ENCODE measurements at places on chromosomes 3 and 15. TPM values are rescaled to one million over a fixed set of nuclear protein-coding genes. Genes with fewer than 3 reads are reported as not detected.

DNA sequence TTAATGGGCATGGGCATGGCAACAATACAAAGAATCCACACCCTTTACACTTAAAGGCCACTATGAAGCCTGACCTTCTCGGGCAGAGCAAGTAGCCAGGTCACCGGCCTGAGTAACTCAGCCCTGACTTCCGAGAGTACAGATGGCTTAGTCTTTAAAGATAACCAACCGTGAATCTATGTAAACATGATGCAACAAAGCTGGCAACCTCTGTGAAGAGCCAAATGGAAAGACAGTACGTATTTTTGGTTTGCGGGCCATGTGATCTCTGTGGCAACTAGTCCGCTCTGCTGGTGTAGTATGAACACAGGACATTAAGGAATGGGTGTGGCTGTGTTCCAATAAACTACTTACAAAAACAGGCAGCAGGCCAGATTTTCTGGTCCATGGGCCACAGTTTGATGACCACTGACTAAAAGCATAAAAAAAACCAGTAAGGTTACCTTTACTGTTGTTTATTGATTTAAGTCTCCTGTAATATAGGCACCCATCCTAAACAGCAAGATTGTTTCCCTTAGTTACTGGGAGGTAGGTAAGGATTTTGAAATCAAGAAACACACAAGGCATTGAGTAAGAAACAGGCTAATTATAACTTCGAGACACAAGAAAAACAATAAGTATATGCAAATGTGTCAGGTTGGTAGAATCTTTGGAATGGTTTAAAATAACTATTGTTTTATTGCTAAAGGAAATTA is 14.5 kb downstream of the RIOX2 start:
- H3K27ac ChIP-seq: no peak overlapping the region
- no peak for DNase-seq
- no peaks in the 10 kb centered on the region for H3K27me3 ChIP-seq
- H3K36me3 ChIP-seq: peaks cover 84% of the 10 kb centered on the region
- no peak overlapping the region for H3K4me3 ChIP-seq
- peaks cover 4% of the 10 kb centered on the region for H3K4me1 ChIP-seq

GRCh38 chr15:83546512-83546888 is 99.4 kb downstream of the SH3GL3 start:
- H3K4me1 ChIP-seq: no peaks in the 10 kb centered on the region
- DNase-seq: no peak
- H3K36me3 ChIP-seq: no peaks in the 10 kb centered on the region
- no peak overlapping the region for H3K4me3 ChIP-seq
- peaks cover 4% of the 10 kb centered on the region for H3K27me3 ChIP-seq
- no peak overlapping the region for H3K27ac ChIP-seq

DNA sequence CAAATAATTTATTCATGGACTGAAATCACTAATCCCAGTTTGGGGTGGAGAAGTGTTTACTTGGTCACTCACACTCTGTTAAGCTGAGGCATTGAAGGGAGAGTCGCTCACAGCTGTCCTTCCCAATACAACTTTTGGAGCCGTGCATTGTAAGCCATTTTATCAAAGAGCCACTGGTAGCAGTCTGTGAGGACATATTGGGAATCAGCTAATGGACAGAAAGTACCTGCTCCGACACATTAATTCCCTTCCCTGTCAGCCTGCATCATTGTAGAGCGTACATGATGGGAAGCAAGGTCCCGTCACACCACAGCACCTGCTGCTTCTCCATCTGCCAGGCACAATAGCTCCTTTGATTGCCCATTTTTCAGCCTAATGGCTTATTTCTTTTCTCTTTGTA is 643.2 kb downstream of the SQOR start:
- no peak for DNase-seq
- no peak overlapping the region for H3K4me3 ChIP-seq
- no peaks in the 10 kb centered on the region for H3K4me1 ChIP-seq
- no peaks in the 10 kb centered on the region for H3K36me3 ChIP-seq

GRCh38 chr3:38114052-38114874 is 22.7 kb downstream of the ACAA1 start:
- H3K27me3 ChIP-seq: no peaks in the 10 kb centered on the region
- H3K4me1 ChIP-seq: peaks cover 6% of the 10 kb centered on the region
- no peaks in the 10 kb centered on the region for H3K36me3 ChIP-seq
- no peak overlapping the region for H3K4me3 ChIP-seq
- DNase-seq: no peak

- H3K4me1 ChIP-seq: no peaks in the 10 kb centered on the region
- no peak for DNase-seq
- no peaks in the 10 kb centered on the region for H3K36me3 ChIP-seq
- no peak overlapping the region for H3K4me3 ChIP-seq
- no peak overlapping the region for H3K27ac ChIP-seq
Observed at GRCh38 chr3:126107957-126108675, 24.2 kb upstream of the SLC41A3 start.

DNA sequence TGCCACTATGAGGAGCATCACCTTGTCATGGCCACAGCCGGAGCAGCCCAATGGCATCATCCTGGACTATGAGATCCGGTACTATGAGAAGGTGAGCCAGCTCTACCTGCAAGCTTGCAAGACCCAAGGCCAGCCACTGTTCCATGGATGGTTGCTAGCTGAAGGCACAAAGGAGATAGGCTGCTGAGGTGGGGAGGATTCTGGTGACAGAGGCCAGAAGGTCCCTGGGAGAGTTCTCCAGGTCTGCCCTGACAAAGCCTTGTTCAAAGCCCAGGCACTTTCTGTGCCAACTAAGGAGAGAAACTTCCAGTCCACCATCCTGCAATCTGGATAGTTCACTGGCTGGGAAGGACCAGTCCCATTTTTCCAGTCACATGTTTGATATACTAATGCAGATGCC is 359.1 kb downstream of the EPHB1 start:
- H3K27ac ChIP-seq: no peak overlapping the region
- H3K36me3 ChIP-seq: no peaks in the 10 kb centered on the region
- H3K4me3 ChIP-seq: no peak overlapping the region
- H3K27me3 ChIP-seq: no peaks in the 10 kb centered on the region
- no peaks in the 10 kb centered on the region for H3K4me1 ChIP-seq
- DNase-seq: no peak

Gene IL17RD
- total RNA-seq: not detected
